Astrocyte (in vitro differentiated cells and primary cell): ENCODE measurements at places on chromosomes 2 and 18. TPM values are rescaled to one million over a fixed set of nuclear protein-coding genes. Genes with fewer than 3 reads are reported as not detected.

DNA sequence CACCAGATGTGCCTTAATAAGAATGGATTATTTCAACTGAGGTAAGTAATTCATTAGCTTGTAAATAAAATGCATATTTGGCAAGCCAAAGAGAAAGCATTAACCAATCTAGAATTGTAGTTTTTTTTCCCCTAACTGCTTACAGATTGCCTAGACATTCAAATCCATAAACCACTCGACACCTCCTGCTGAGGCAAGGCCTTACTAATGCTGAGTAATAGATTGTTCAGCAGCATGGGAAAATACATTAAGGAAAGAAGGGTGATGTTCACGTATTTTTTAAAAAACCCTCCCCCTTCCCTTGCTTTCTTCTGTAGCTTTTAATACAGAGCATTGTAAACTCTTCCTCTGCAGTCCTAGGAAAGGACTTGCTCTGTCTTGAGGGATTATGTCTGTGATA lies 17.0 kb upstream of the LINC00305 start:
- no peaks in the 10 kb centered on the region for H3K4me1 ChIP-seq
- H3K4me3 ChIP-seq: no peak overlapping the region
- H3K27ac ChIP-seq: peak overlapping the region; percentile 15
- no peaks in the 10 kb centered on the region for H3K27me3 ChIP-seq

DNA sequence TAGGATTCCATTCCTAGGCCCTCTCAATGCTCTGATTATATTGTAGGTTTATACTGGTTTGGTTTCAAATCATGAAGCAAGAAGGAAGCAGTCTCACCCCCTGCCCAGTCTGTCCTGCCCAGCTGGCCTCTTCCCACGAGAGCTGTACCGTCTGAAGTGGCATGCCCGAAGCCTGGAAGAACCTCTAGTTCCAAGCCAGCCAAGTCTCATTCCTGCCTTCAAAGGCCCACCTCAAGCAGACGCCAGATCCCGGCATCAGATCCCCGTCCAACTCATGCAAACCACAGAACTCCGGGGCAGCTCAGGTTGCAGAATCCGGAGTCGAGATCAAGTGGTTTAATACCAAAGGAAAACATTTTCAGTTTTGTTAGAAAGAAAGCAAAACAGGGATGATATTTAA lies 234.4 kb downstream of the LPIN1 start:
- no peaks in the 10 kb centered on the region for H3K36me3 ChIP-seq
- no peak overlapping the region for H3K4me3 ChIP-seq
- H3K27ac ChIP-seq: no peak overlapping the region
- no peaks in the 10 kb centered on the region for H3K27me3 ChIP-seq
- no peaks in the 10 kb centered on the region for H3K4me1 ChIP-seq
- peak; percentile 74 for DNase-seq

DNA sequence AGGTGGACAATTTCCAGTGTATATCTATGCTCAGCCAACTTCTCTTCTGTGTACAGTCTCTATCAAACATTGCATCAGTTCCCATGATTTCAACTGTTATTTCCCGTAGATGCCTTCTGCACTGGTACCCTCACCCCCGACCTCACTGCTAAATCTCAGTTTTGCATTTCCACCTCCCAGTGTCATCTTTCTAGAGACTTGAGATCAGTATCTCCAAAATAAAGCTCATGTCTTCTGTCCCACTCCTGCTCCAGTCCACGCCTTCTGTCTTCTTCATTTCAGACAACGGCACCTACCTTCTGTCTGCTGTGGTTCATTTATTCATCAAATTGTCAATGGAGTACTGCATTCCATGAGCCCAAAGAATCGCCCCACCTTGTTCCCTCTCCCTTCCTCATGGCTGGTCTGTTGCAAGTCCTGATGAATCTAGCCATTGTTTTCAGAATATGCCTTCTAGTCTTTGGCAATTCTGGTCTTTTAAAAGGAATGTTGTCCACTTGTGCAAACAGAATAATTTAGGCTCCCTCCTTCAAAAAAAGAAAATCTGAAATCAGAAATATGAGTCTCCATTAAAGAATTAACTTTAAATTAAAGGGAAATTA lies 23.3 kb upstream of the NPAS2 start:
- no peak for DNase-seq
- peaks cover 7% of the 10 kb centered on the region for H3K4me1 ChIP-seq
- H3K4me3 ChIP-seq: no peak overlapping the region
- H3K27me3 ChIP-seq: peaks cover 4% of the 10 kb centered on the region
- H3K36me3 ChIP-seq: no peaks in the 10 kb centered on the region

DNA sequence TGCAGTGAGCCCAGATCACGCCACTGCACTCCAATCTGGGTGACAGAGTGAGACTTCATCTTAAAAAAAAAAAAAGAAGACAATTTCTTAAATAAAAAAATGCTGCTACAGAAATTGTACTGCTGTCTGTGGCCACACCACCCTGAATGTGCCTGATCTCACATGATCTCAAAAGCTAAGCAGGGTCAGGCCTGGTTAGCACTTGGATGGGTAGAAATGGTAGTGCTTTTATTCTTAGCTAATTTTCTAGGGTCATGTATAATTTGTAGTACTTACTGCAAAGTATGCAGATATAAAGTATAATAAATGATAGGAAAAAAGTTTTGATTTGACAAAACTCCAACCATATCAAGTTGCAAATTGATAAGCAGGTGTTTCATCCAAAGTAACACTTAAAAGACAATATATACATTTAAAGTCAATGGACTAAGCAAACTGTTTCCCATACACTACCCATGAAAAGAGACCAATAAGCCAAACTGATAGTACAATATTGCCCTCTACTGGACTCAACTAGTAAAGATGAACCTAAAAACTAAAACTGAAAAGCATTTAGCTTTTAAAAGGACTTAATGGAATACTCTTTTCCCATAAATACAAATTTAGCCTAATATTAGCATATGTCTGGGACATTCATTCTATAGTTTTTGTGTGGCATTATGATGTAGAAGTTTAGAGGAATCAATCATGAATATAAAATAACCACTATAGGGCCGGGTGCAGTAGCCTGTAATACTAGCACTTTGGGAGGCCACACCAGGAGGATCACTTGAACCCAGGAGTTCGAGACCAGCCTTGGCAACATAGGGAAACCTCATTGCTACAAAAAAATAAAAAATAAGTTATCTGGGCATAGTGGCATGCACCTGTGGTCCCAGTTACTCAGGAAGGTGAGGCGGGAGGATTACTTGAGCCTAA lies 18.6 kb upstream of the PEX13 start:
- H3K4me3 ChIP-seq: no peak overlapping the region
- no peak for DNase-seq
- no peaks in the 10 kb centered on the region for H3K36me3 ChIP-seq
- no peaks in the 10 kb centered on the region for H3K4me1 ChIP-seq
- H3K27me3 ChIP-seq: no peaks in the 10 kb centered on the region

DNA sequence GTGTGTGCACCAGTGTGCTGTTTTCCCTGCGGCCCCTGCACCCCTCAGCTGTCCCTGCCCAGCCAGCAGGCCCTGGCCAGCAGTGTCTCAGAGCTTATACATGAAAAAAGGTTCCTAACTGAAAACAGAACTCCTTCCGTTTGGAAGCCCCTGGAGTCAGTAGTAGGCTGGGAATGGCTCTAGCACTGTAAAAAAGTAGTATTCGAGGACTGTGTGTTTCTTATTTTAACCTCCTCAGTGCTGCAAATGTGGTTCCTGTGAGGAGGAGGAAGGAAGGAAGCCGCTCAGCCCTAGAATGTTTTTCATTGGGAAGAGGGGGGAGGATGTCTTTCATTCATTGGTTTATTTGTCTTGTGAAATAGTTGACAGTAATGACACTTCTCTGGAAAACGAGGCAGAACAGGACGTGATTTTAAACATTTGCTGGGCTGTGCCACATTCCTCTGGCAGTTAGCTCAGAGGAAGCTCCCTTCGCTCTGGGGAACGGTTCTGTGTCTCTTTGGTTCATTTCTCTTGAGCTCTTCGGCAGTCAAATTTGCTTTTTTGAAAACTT lies 103.5 kb downstream of the SPTBN1 start:
- peaks cover 35% of the 10 kb centered on the region for H3K4me1 ChIP-seq
- no peaks in the 10 kb centered on the region for H3K36me3 ChIP-seq
- no peaks in the 10 kb centered on the region for H3K27me3 ChIP-seq
- peak; percentile 71 for DNase-seq

- no peaks in the 10 kb centered on the region for H3K27me3 ChIP-seq
- H3K36me3 ChIP-seq: no peaks in the 10 kb centered on the region
- H3K4me3 ChIP-seq: no peak overlapping the region
Measured at GRCh38 chr2:98032086-98032485, 36.3 kb upstream of the TMEM131 start.

- H3K4me3 ChIP-seq: no peak overlapping the region
- no peaks in the 10 kb centered on the region for H3K36me3 ChIP-seq
Measured at GRCh38 chr2:10341193-10341592, 38.5 kb downstream of the HPCAL1 start.

DNA sequence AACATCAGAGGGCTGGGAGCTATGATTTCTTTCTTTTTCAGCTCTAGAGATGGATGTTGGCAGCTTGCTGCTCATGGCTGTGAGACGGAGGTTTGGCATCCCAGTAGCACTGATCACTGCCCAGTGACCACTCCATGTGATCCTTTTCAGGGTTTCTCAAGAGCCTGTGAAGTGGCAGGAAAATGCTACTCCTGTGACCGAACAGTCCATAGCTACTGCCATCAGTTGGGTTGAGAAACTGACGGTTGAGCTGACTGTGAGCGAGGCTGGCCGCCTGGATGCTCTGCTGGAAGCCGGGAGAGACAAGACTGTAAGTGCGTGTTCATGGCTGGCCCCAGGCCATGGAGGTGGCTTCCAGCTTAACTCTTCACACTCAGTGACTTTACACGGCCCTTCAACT lies 34.2 kb downstream of the VWA3B start:
- H3K36me3 ChIP-seq: no peaks in the 10 kb centered on the region
- peaks cover 39% of the 10 kb centered on the region for H3K27me3 ChIP-seq
- H3K27ac ChIP-seq: no peak overlapping the region
- DNase-seq: no peak

DNA sequence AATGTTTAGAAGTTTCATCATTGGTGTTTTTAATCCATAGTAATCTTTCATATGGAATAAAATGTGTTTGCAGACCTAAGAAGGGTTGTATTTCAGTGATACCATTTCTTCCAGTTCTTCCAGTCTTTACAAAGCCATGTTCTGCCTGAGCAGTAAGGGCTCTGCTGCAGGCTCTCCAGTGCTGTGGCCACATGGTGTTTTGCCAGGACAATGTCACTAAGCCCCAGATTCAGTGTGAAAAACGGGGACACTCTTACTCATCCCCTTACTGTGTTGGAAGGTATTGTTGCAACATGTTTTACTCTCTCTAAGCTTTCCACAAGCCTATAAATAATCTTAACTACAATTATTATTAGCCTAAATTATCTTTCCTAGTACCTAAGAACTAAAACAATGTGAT lies 481.4 kb upstream of the CDH7 start:
- no peak overlapping the region for H3K27ac ChIP-seq
- H3K36me3 ChIP-seq: no peaks in the 10 kb centered on the region
- H3K4me1 ChIP-seq: no peaks in the 10 kb centered on the region
- DNase-seq: no peak
- no peak overlapping the region for H3K4me3 ChIP-seq

DNA sequence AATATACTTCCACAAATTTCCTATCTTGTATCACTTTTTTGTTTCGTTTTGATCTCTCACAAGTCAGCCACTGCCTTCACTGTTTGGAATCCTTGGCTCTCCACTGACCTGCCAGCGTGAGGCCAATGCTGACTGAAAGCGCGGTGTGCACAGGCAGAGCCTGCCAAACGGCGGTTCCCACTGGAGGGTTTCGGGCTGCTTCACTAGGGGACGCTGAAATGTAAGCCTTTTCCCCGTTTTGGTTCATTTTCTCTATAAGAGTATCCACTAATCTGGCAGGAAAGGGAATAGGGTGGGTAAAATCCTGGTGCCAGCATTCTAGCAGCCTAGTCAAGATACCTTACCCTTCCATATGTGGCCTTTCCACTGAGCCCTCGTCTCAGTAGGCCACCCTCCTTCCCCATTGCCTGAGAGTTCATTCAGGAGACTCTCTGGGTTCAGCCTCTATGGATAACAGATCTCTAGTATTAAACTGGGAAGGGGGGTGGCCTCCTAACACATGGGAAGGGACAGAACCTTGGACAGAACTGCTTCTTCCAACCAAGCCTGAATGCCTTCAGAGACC lies 91.5 kb downstream of the DYM start:
- H3K27ac ChIP-seq: no peak overlapping the region
- DNase-seq: no peak
- H3K4me1 ChIP-seq: no peaks in the 10 kb centered on the region
- H3K27me3 ChIP-seq: no peaks in the 10 kb centered on the region
- no peak overlapping the region for H3K4me3 ChIP-seq

- no peak overlapping the region for H3K4me3 ChIP-seq
- H3K27ac ChIP-seq: peak overlapping the region; percentile 95
- H3K27me3 ChIP-seq: no peaks in the 10 kb centered on the region
- peaks cover 45% of the 10 kb centered on the region for H3K4me1 ChIP-seq
- peak; percentile 99 for DNase-seq
Measured at GRCh38 chr2:10935953-10936942, 24.5 kb downstream of the KCNF1 start.

GRCh38 chr2:231614559-231615057 lies 21.9 kb downstream of the TEX44 start:
- peak overlapping the region; percentile 91 for H3K27ac ChIP-seq
- peak overlapping the region; percentile 47 for H3K4me3 ChIP-seq
- H3K4me1 ChIP-seq: peaks cover 45% of the 10 kb centered on the region
- no peaks in the 10 kb centered on the region for H3K36me3 ChIP-seq

GRCh38 chr2:143175438-143175837 lies 46.2 kb downstream of the ARHGAP15 start:
- H3K4me3 ChIP-seq: no peak overlapping the region
- no peak for DNase-seq
- no peaks in the 10 kb centered on the region for H3K4me1 ChIP-seq
- H3K27me3 ChIP-seq: no peaks in the 10 kb centered on the region
- H3K36me3 ChIP-seq: no peaks in the 10 kb centered on the region

DNA sequence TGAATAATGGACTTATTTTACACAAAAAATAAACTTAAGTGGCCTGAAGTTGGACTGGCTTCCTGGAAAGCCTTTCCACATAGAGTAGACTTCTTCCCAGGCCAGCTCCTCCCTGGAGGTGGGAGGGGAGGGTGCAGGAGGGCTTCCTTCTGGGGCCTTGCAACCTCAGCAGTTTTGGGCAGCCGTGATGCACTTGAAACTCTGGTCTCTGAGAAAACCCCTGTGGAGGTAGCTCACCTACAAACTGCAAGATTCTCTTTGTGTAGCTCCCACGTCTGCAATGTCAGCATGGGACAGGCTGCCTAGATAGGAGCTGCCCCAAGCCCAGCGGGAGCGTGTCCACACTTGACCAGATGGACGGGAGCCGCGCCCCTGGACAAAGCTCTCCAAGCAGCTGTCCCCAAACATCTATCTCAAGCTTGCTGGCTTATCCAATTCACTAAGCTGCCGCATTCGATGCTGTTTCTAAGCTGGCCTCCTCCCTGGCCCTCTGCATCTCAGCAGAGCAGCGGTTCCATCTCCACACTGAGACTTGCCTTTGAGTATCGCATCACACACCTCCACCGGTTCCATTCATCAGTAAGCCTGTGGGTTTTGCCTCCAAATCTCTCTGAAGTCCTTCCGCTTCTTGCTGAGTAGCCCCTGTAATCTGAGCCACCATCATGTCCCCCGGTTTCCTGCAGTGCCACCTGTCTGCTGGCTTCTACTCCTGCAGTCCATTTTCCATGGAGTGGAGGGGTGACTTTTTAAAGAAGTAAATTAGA lies 1.6 kb upstream of the LPIN1 start:
- no peak overlapping the region for H3K4me3 ChIP-seq
- H3K4me1 ChIP-seq: peaks cover 27% of the 10 kb centered on the region
- no peaks in the 10 kb centered on the region for H3K36me3 ChIP-seq
- H3K27ac ChIP-seq: peak overlapping the region; percentile 42
- peak; percentile 34 for DNase-seq
- H3K27me3 ChIP-seq: no peaks in the 10 kb centered on the region

Gene CERS6
- total RNA-seq: 23.4 and 24.8 TPM in 2 replicates

Gene DSC1
- 0.18 and 0.43 TPM in 2 replicates for total RNA-seq

Gene MGAT4A
- 1.2 and 1.7 TPM in 2 replicates for total RNA-seq

Gene TMEM214
- 93.5 and 108 TPM in 2 replicates for total RNA-seq

Gene RNPEPL1
- total RNA-seq: 22.7 and 25.2 TPM in 2 replicates

Gene NABP1
- 181 and 213 TPM in 2 replicates for total RNA-seq

Gene RAB17
- total RNA-seq: 0.34 and 1.4 TPM in 2 replicates
